ENCODE measurements at places on chromosomes 1 and 21. TPM values are rescaled to one million over a fixed set of nuclear protein-coding genes. Genes with fewer than 3 reads are reported as not detected.

GRCh38 chr1:198929961-198930599, 291.2 kb downstream of the PTPRC start:
- DNase-seq: no peak

GRCh38 chr21:40687625-40688024, 159.3 kb downstream of the DSCAM start:
- no peak for DNase-seq

The OR2AK2 gene
- total RNA-seq: 0.62 TPM

The SLC44A5 gene
- 0.17 TPM for total RNA-seq

GRCh38 chr1:29496701-29497100, 260.4 kb downstream of the PTPRU start:
- DNase-seq: no peak

DNA sequence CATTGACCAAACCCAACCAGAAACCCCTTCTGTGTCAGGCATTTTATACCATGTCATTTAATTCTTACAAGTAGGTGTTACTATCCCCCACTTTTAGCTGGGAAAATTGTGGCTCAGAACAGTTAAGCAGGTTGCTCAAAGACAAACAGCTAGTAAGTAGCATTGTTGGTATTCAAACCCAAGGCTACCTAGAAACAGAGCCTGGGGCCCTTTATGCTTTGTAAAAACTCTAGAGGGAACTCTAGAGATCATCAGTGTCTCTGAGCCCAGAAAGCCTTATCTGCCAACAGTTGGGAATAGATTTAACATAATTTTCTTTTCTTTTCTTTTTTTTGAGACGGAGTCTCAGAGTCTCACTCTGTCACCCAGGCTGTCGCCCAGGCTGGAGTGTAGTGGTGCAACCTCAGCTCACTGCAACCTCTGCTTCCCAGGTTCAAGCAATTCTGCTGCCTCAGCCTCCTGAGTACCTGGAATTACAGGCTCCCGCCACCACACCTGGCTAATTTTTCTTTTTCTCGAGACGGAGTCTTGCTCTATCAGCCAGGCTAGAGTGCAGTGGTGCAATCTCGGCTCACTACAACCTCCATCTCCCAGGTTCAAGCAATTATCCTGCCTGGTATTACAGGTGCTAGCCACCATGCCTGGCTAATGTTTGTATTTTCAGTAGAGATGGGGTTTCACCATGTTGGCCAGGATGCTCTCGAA, 48.5 kb upstream of the OSBPL9 start:
- no peak for DNase-seq

GRCh38 chr1:59879574-59879973, 47.0 kb downstream of the CYP2J2 start:
- peak; percentile 58 for DNase-seq

DNA sequence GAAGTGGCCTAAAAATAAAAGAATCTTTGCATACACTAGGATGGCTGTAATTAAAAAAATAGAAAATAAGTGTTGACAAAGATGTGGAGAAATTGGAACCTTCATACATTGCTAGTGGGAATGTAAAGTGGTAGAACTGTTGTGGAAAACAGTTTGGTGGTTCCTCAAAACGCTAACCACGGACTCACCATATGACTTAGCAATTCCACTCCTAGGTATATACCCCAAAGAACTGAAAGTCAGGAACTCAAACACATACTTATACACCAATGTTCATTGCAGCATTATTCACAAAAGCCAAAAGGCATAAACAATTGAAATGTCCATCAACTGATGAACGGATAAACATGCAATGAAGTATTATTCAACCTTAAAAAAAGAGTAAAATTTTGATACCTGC, 10.8 kb upstream of the HMGCL start:
- DNase-seq: no peak
